Thymus (tissue), 14 donors: ENCODE measurements at places on chromosomes 12 and 14. TPM values are rescaled to one million over a fixed set of nuclear protein-coding genes. Genes with fewer than 3 reads are reported as not detected.

DNA sequence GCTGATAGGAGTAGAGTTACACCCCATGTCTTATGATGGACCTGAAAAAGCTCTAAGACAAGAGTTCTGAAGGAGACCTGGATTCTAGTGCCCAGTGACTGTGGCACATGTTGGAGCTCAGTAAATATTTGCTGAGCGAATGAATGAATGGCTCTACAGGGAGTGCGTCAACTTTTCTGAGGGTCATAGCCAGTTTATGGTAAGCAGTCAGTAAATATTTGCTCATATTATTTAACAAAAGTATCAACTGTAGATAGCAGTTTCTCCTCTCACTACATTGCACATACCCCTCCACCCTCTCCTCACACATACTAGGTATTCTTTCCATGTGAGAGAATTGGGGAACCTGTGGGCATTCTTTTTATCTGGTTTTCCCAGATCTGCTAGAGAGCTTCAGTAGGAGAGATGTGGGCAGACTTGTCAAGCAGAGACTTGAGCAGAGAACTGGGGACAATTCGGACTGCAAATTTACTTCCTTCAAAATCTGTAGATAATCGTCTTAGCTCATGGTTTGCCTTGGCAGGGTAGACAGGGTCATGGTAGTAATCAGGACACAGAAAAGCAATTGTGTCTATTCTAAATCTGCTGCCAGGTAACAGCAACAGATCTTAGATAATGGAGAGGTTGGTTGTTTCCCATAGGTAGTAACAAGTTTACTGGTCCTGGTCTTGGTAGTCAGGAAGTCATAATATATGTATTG, 5.7 kb downstream of the SLC4A8 start:
- H3K36me3 ChIP-seq = no peaks in the 10 kb centered on the region
- no peak for DNase-seq
- H3K27ac ChIP-seq = no peak overlapping the region
- H3K27me3 ChIP-seq = peaks cover 6% of the 10 kb centered on the region

- no peaks in the 10 kb centered on the region for H3K27me3 ChIP-seq
- peak; percentile 40 for DNase-seq
- H3K36me3 ChIP-seq = no peaks in the 10 kb centered on the region
- H3K27ac ChIP-seq = no peak overlapping the region
- H3K4me1 ChIP-seq = no peaks in the 10 kb centered on the region
- no peak overlapping the region for H3K4me3 ChIP-seq
Observed at GRCh38 chr12:9925705-9926393, 6.3 kb downstream of the CLEC2A start.

Gene RIMBP2
- total RNA-seq = 0.47 TPM

DNA sequence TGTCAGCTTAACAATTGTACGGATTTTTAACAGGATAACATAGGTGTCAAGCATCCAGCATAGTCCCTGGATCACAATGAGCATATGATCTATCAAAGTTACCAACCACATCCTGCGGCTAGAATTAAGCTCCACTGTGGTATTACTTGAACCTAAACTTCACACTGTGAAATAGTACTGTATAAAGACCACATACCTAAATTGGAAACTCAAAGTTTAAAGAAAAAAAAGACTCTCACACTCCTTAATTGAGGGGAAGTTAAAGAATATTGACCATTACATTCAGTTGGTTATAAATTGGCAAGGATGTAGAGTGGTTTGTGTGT, 133.0 kb upstream of the PZP start:
- peaks cover 3% of the 10 kb centered on the region for H3K4me1 ChIP-seq
- H3K36me3 ChIP-seq = no peaks in the 10 kb centered on the region
- no peak for DNase-seq
- H3K4me3 ChIP-seq = no peak overlapping the region
- no peak overlapping the region for H3K27ac ChIP-seq
- no peaks in the 10 kb centered on the region for H3K27me3 ChIP-seq

GRCh38 chr12:52349196-52349595, 18.1 kb downstream of the KRT85 start:
- H3K4me3 ChIP-seq = no peak overlapping the region
- DNase-seq = no peak
- H3K4me1 ChIP-seq = no peaks in the 10 kb centered on the region
- H3K36me3 ChIP-seq = no peaks in the 10 kb centered on the region
- H3K27ac ChIP-seq = no peak overlapping the region

DNA sequence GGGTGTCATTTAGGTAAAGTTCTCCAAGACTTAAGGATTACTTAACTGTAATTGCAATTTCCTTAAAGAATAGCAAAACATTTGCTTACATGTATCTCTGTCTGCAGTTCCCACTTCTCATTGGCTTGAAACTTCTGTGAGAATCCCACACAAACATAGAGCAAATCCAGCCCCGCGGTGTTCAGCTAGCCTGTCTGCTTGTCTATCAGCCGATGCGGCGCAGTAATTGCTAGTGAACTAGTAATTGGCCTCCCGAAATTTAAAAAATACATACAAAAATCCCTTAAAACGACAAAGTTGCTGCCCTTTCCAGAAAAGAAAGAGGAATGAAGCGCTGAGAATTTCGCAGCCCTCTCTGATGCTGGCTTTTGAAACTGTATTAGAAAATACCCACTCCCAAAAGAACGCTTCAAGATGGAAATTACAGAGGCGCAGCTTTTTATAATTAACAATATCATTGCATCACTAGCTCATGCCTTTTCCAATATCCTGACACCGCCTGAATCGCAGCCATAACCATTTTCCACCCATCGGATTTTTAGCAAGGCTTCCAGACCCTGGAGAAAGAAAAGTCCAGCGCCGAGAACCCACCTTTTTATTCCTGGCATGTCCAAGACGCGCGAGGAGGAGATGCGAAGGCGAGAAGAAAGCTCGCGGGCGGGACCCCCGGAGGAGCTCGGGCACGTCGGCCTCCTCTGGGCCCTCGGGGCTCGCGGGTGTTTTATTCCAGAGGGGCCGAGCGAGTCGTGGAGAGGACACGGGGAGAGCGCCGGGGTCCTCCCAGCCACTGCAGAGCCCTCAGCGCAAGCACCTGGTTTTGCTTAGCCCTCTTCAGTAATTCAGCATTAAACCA, 646 bp downstream of the FBLN5 start:
- peaks cover 59% of the 10 kb centered on the region for H3K27me3 ChIP-seq
- H3K36me3 ChIP-seq = no peaks in the 10 kb centered on the region
- DNase-seq = no peak
- H3K4me3 ChIP-seq = peak overlapping the region; percentile 24
- peak overlapping the region; percentile 5 for H3K27ac ChIP-seq

- no peak overlapping the region for H3K27ac ChIP-seq
- H3K4me1 ChIP-seq = no peaks in the 10 kb centered on the region
- no peak for DNase-seq
- no peaks in the 10 kb centered on the region for H3K27me3 ChIP-seq
- no peaks in the 10 kb centered on the region for H3K36me3 ChIP-seq
Observed at GRCh38 chr14:29637411-29637810, 290.2 kb downstream of the PRKD1 start.

Gene NANOG
- 0.05 TPM for total RNA-seq

Gene MAP3K9
- 0.47 TPM for total RNA-seq

DNA sequence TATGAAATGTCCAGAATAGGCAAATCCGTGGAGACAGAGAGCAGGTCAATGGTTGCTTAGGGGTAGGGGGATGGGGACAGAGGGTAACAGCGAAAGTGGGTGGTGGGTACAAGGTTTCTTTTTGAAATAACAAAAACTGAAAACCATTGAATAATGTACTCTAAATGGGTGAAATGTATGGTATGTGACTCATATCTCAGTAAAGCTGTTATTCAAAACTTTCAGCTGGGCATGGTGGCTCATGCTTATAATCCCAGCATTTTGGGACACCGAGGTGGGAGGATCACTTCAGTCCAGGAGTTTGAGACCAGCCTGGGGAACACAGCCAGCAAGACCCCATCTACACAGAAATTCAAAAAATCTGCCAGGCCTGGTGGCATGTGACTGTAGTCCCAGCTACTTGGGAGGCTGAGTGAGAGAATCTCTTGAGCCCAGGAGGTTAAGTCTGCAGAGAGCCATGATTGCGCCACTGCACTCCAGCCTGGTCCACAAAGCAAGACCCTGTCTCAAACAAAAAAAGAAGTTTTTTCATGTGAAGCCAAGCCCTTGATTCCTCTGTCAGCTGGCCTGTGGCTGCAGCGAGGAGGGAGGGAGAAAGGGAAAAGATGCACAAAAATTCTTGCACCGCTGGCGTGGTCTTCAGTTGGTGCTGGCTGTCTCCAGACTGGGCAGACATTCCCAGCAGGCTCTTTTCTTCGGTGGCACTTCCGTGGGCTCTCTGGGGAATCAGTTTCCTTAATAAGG, 248.2 kb downstream of the SLC41A2 start:
- H3K4me3 ChIP-seq = no peak overlapping the region
- no peak overlapping the region for H3K27ac ChIP-seq
- no peak for DNase-seq
- H3K4me1 ChIP-seq = no peaks in the 10 kb centered on the region

GRCh38 chr12:132146098-132146497, 1.8 kb downstream of the NOC4L start:
- peaks cover 18% of the 10 kb centered on the region for H3K4me1 ChIP-seq
- DNase-seq = no peak
- no peak overlapping the region for H3K4me3 ChIP-seq
- no peaks in the 10 kb centered on the region for H3K27me3 ChIP-seq
- H3K27ac ChIP-seq = no peak overlapping the region
- peaks cover 25% of the 10 kb centered on the region for H3K36me3 ChIP-seq

DNA sequence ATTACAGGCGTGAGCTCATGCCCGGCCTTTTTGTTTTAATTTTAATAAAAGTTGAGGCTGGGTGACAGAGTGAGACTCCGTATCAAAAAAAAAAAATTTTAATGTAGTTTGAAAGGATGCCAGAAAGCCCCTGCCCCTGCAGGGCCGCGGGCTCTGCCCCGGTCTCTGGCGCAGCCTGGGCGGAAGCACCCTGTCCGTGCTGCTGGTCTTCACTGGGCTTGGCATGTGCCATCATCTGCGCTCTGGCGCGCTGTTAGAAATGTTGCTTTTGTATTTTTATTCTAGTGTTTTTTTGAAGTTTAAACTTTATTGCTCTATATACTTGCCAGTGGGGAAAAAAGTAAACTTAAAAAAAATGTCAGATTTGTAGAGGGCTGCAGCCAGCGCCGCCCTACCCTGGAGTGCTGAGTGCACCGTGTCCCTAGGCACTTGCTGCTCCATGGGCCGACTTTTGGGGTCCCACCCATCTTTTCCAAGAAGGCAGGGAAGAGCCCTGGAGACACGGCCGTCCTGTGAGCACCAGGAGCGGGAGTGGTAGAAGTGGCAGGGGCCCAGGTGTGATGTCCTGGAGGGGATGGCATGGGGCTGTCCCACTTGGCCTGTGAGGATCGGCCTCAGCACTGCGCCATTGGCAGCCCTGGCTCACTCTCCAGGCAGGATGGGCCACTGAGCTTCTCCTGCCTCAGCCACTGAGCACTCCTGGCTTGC, 4.0 kb downstream of the MTA1 start:
- H3K27ac ChIP-seq = no peak overlapping the region
- peaks cover 51% of the 10 kb centered on the region for H3K4me1 ChIP-seq
- no peak for DNase-seq
- no peak overlapping the region for H3K4me3 ChIP-seq
- peaks cover 27% of the 10 kb centered on the region for H3K36me3 ChIP-seq

Gene L3HYPDH
- total RNA-seq = 11.9 TPM

Gene NUDT14
- 18.1 TPM for total RNA-seq

DNA sequence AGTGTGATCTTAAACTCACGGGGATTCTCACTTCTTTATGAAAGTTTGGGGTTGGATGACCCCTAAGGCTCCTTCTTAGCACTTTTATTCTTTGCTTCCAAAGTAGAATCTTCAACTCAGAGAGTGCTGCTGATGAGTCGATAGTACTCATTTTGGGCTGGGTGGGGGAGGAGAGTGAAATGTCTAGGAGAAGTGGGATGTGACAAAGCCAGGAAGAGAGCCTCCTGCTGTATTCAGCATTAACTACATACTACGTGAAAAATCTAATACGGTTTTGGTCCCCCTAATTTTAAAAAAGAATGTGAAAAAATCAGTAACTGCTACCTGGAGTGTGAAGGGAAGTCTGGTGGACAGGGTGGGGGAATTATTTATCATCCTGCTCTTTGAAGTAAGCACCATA, 148.3 kb downstream of the SAMD4A start:
- DNase-seq = no peak
- no peaks in the 10 kb centered on the region for H3K27me3 ChIP-seq
- H3K4me3 ChIP-seq = no peak overlapping the region
- peaks cover 6% of the 10 kb centered on the region for H3K4me1 ChIP-seq
- no peak overlapping the region for H3K27ac ChIP-seq

- peaks cover 25% of the 10 kb centered on the region for H3K27me3 ChIP-seq
- peaks cover 22% of the 10 kb centered on the region for H3K4me1 ChIP-seq
- H3K27ac ChIP-seq = no peak overlapping the region
- H3K36me3 ChIP-seq = no peaks in the 10 kb centered on the region
Observed at GRCh38 chr12:6695313-6696045, 5.1 kb downstream of the PIANP start.

Gene KIF5A
- 0.05 TPM for total RNA-seq

DNA sequence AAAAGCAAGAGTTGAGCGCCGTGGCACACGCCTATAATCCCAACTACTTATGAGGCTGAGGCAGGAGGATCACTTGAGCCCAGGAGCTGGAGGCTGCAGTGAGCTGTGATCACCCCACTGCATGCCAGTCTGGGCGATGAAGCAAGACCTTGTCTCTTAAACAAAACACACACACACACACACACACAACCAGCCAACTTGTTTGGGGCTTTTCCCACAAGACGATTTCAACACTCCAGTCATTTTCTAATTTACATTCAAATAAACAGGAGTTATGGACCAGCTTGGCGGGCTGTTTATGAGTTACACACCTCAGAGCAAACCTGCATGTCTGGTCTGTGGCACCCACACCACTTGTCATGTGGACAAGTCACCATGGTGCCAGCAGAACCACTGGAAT, 6.7 kb downstream of the GLTP start:
- H3K4me1 ChIP-seq = peaks cover 8% of the 10 kb centered on the region
- no peaks in the 10 kb centered on the region for H3K27me3 ChIP-seq
- no peak for DNase-seq
- peaks cover 6% of the 10 kb centered on the region for H3K36me3 ChIP-seq

Gene CLEC2A
- total RNA-seq = not detected

DNA sequence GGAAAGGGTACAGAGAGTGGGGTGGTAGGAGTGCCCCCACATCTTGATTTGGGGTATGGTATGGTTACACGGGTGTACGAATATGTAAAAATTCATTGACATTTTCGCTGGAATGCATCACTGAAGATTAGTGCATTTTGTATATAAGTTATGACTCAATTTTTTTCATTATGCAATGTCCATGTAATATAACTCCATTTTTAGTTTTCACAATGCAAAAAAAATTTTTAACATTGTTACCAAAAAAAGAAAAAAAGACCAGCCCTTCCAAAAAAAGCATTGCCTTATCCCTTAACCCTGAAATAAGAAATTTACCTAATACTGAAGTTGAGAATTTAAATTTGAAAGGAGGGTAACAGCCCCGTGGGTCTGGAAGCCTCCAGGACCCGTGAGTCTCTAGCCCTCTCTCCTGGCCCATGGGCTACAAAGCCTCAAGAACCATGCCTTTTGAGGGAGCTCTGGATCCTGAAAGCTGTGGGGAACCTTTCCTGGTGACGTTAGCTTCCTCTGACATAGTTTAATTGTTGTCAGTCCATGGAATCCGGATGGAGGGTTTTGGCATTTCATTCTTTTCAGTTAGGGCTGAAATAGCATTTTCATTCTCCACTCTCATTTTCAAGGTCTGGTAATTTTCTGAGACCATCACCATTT, 55.6 kb upstream of the ACTN1 start:
- no peak overlapping the region for H3K4me3 ChIP-seq
- no peaks in the 10 kb centered on the region for H3K27me3 ChIP-seq
- H3K4me1 ChIP-seq = no peaks in the 10 kb centered on the region
- no peaks in the 10 kb centered on the region for H3K36me3 ChIP-seq

GRCh38 chr12:2074792-2075191, 22.0 kb downstream of the CACNA1C start:
- no peaks in the 10 kb centered on the region for H3K4me1 ChIP-seq
- H3K36me3 ChIP-seq = no peaks in the 10 kb centered on the region
- DNase-seq = no peak
- H3K27ac ChIP-seq = no peak overlapping the region
- H3K4me3 ChIP-seq = no peak overlapping the region

Gene CINP
- 26.7 TPM for total RNA-seq
